T-helper 17 cell (primary cell): ENCODE measurements at places on chromosomes 4 and X. TPM values are rescaled to one million over a fixed set of nuclear protein-coding genes. Genes with fewer than 3 reads are reported as not detected.

Gene CT45A1
- total RNA-seq: not detected

Gene SMR3A
- not detected for total RNA-seq

Gene MAGEC2
- not detected for total RNA-seq

Gene PDCL2
- not detected for total RNA-seq

Gene GAGE12H
- total RNA-seq: not detected

Gene UGT2B11
- not detected for total RNA-seq

Gene HS6ST2
- total RNA-seq: not detected

DNA sequence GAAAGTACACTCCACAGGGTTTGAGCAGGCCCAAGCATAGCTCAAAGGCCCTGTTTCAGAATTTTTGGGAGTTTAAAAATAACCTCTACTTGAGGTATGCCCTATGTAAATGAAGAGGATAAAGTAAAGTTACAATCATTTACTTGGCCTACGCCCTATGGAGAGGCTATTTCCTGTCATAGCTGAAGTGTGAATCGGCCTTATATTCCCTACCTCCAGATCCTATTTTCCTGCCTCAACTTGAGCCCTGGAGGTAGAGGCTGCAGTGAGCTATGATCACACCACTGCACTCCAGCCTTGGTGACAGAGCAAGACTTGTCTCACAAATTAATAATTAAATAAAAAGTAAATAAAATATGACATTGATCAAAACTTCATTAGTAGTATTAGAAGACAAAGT lies 11.5 kb upstream of the TXLNG start:
- no peak for DNase-seq
- H3K27ac ChIP-seq: no peak overlapping the region
- no peaks in the 10 kb centered on the region for H3K27me3 ChIP-seq
- no peaks in the 10 kb centered on the region for H3K4me1 ChIP-seq
- no peak overlapping the region for H3K4me3 ChIP-seq
- H3K36me3 ChIP-seq: no peaks in the 10 kb centered on the region

GRCh38 chr4:47367761-47368160 lies 95.7 kb downstream of the COMMD8 start:
- no peak for DNase-seq
- H3K27me3 ChIP-seq: peaks cover 30% of the 10 kb centered on the region
- no peak overlapping the region for H3K4me3 ChIP-seq
- H3K27ac ChIP-seq: no peak overlapping the region
- H3K4me1 ChIP-seq: no peaks in the 10 kb centered on the region

DNA sequence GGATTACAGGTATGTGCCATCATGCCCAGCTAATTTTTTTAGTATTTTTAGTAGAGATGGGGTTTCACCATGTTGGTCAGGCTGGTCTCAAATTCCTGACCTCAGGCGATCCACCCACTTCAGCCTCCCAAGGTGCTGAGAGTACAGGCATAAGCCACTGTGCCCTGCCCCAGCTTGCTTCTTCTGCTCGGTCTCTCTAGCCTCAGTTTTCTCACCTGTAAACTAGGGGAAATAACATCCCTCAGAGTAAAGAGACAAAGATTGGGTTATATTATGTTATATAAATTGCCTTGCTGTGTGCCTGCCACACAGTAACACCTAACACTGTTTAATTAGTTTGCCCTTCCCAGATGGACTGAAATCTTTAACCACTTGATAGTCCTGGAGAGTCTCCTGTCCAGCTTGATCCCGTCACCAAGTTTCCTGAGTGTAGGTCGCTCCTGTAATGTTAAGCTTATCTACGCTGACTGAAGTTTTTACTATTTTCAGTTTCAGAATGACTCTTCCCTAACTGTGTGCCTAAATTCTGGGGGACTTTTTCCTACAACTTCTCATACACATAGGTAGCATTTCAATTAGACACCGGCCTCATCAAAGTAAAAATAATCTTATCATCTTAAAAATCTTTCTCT lies 412.7 kb upstream of the TENM3 start:
- H3K27me3 ChIP-seq: no peaks in the 10 kb centered on the region
- no peak for DNase-seq
- H3K4me3 ChIP-seq: no peak overlapping the region
- no peak overlapping the region for H3K27ac ChIP-seq
- H3K36me3 ChIP-seq: no peaks in the 10 kb centered on the region

GRCh38 chr4:38868059-38868960 lies 704 bp downstream of the FAM114A1 start:
- peaks cover 40% of the 10 kb centered on the region for H3K27me3 ChIP-seq
- no peak for DNase-seq
- H3K36me3 ChIP-seq: no peaks in the 10 kb centered on the region

DNA sequence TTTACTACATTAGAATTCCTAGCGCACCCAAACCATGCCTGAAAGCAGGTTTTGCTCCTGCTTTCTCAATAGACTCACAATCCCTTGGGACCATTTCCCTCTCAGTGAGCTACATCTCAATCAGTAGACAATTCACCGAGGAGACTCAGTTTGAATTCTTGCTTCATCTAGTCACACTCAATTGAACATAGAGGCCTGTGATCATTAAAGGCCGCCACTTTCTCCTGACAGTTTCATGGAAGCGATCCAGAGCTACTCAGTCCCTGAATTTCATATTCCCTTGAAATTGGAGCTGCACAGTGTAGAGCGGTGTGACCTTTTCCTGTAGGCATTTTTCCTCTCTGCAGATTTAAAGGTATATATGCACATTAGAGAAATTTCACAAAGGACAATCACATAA lies 193.9 kb upstream of the SPOCK3 start:
- H3K4me1 ChIP-seq: no peaks in the 10 kb centered on the region

- H3K4me3 ChIP-seq: peak overlapping the region; percentile 58
- H3K4me1 ChIP-seq: peaks cover 9% of the 10 kb centered on the region
- peaks cover 3% of the 10 kb centered on the region for H3K36me3 ChIP-seq
- H3K27ac ChIP-seq: peak overlapping the region; percentile 75
- no peak for DNase-seq
- H3K27me3 ChIP-seq: no peaks in the 10 kb centered on the region
Observed at GRCh38 chr4:55906989-55907388, 41.8 kb upstream of the CEP135 start.

- H3K27ac ChIP-seq: no peak overlapping the region
- H3K36me3 ChIP-seq: peaks cover 8% of the 10 kb centered on the region
- no peaks in the 10 kb centered on the region for H3K27me3 ChIP-seq
- no peak for DNase-seq
Observed at GRCh38 chr4:94221916-94222315, 14.3 kb downstream of the SMARCAD1 start.

DNA sequence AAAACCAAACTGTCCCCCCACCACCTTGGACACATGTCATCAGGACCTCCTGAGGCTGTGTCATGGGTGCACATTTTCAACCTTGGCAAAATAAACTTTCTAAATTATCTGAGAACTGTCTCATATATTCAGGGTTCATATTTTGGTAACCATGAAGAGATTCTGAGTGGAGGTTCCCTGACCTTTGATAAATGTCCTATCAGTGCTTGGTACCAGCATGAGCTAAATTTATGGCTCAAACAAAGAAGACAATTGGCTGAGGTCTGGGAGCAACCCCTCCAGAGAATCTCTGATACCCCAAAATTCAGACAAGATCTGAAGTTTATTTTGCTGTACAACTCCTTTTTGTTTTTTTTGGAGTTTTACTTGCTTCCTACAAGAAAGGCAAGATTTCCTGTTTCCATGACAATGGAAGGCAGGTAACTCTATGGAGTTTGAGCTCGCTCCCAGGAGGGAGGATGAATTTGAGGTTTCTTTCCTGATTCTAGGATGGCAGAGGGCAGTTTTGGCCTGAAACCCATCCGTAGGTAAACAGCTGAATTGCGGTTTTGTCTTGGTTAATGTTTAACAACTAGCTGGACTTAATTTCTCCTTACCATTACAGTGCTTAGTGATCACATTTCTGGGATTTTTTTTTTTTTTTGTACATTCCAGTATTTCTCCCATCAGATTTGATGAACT lies 14.5 kb downstream of the UGT2B15 start:
- no peaks in the 10 kb centered on the region for H3K27me3 ChIP-seq
- H3K4me3 ChIP-seq: no peak overlapping the region
- DNase-seq: no peak
- H3K4me1 ChIP-seq: no peaks in the 10 kb centered on the region

- DNase-seq: no peak
- H3K36me3 ChIP-seq: no peaks in the 10 kb centered on the region
- H3K4me3 ChIP-seq: peak overlapping the region; percentile 55
- peaks cover 19% of the 10 kb centered on the region for H3K4me1 ChIP-seq
Observed at GRCh38 chr4:183321079-183321478, 1.0 kb upstream of the CLDN22 start.

- H3K27me3 ChIP-seq: peaks cover 12% of the 10 kb centered on the region
- DNase-seq: no peak
- H3K4me1 ChIP-seq: peaks cover 2% of the 10 kb centered on the region
- H3K36me3 ChIP-seq: peaks cover 3% of the 10 kb centered on the region
Observed at GRCh38 chrX:21658152-21658737, at the start of gene KLHL34. Gene KLHL34, minus strand, starts transcription at chrX:21658330. Its CDS starts 542 bp downstream, at chrX:21657788.

DNA sequence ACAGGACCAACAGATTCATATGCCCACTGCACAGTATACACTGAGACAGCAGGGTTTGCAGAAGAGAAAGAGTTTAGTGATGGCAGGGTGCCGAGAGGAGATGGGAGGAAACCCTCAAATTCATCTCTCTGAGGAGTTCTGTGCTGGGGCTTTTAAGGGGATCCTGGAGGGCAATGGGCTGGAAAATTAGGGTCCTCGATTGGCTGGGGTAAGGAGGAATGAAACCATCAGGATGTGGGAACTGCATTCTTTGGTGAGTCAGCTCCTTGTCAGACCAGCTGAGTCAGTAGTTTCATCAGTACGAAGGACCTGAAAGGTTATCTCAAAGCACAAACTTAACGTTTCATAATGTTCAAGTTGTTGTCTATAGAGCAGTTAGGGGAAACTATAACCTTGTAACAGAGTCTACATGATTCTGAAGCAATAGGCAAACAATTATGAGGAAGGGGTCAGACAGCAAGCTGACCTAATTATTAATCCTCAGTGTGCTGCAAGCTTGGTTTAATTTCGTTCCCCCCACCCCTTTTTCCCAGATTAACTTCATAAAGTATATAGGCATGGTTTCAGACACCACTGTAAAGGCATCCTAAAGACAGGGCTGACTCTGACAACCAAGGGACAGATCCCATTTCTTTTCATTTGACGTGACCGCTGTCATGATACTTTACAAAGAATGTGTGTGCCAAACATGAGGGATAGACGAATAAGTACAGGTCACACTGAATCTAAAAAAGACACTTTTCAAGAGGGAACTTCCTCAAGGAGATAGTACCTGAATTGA lies 1.5 kb upstream of the MSMO1 start:
- H3K27me3 ChIP-seq: no peaks in the 10 kb centered on the region
- H3K4me1 ChIP-seq: peaks cover 21% of the 10 kb centered on the region
- H3K27ac ChIP-seq: no peak overlapping the region
- no peaks in the 10 kb centered on the region for H3K36me3 ChIP-seq

GRCh38 chrX:69489625-69490024 lies 14.5 kb upstream of the NALF2 start:
- H3K27me3 ChIP-seq: peaks cover 17% of the 10 kb centered on the region
- no peak overlapping the region for H3K27ac ChIP-seq
- DNase-seq: no peak
- H3K4me1 ChIP-seq: no peaks in the 10 kb centered on the region
- H3K4me3 ChIP-seq: no peak overlapping the region

DNA sequence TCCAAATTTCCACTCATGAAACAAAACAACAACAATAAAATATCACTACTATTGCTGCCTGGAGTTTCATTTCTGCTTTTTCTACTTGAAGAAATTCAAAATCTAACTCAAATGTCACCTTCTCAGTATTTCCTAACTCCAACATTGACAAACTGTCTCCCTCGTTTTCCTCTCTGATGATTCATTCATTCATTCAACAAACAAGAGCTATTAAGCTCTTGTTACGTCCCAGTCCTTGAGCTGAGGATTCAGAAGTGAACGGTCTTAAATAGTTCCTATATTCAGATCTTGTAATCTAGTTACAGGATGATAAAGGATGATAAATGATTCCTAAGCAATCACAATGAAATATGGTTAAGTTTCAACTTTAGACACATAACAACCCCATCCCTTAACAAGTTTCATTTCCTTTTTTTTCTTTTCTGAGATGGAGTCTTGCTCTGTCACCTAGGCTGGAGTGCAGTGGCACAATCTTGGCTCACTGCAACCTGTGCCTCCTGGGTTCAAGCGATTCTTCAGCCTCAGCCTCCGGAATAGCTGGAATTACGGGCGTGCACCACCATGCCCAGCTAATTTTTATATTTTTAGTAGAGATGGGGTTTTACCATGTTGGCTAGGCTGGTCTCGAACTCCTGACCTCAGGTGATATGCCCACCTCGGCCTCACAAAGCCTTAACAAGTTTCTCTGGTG lies 1.7 kb downstream of the SLC9B2 start:
- no peaks in the 10 kb centered on the region for H3K27me3 ChIP-seq
- H3K36me3 ChIP-seq: peaks cover 4% of the 10 kb centered on the region
- peak overlapping the region; percentile 95 for H3K4me3 ChIP-seq
- peaks cover 29% of the 10 kb centered on the region for H3K4me1 ChIP-seq
- DNase-seq: no peak

- H3K4me3 ChIP-seq: no peak overlapping the region
- DNase-seq: no peak
- no peak overlapping the region for H3K27ac ChIP-seq
- H3K27me3 ChIP-seq: no peaks in the 10 kb centered on the region
Observed at GRCh38 chrX:150162141-150162540, 201.0 kb upstream of the MAMLD1 start.
